Stimulated activated CD4-positive, alpha-beta T cell treated with anti-CD3 and anti-CD28 coated beads, Interleukin-15, amount 100 ng/mL, for 48 hours (primary cell): ENCODE measurements at places on chromosomes 7 and 10.
A peak's percentile ranks its signal among the peaks of the same experiment; 100 is the strongest.

DNA sequence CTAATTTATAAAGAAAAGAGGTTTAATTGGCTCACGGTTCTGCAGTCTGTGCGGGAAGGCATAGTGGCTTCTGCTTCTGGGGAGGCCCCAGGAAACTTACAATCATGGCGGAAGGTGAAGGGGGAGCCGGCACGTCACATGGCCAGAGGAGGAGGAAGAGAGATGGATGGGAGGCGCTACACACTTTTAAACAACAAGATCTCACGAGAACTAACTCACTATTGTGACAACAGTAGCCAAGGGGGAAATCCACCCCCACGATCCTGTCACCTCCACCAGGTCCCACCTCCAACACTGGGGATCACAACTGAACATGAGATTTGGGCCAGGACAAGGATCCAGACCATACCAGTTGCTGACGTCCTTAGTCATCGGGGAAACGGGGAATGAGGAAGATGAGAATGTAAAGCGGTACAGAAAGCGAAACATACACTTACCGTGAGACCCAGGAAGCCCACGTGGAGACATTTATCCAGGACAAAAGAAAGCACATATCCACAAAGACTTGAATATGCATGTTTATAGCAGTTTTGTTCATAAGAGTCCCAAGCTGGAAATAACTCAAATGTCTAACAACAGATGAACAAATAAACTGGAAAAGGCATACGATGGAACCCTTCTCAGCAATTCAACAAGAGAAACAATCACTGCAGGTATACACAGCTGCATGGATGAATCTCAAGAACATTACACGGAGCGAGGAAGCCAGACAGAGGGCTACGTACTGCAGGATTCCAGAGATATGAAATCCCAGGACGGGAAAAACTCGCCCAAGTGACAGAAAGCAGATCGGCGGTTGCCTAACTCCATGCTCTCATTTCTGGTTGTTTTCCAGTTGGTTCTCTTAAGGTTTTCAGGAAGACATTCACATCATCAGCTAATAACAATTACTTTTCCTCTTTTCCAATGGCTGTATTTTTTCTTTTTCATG, 26.2 kb upstream of the INPP5A start:
- no peak for DNase-seq

- no peak for DNase-seq
Observed at GRCh38 chr10:52459097-52459496, 145.0 kb downstream of the DKK1 start.

GRCh38 chr7:157248659-157249058, 88.1 kb upstream of the DNAJB6 start:
- DNase-seq = no peak

GRCh38 chr10:43344051-43344450, 27.4 kb upstream of the FXYD4 start:
- DNase-seq = no peak

GRCh38 chr10:43808136-43808535, 159.5 kb upstream of the ZNF32 start:
- no peak for DNase-seq

DNA sequence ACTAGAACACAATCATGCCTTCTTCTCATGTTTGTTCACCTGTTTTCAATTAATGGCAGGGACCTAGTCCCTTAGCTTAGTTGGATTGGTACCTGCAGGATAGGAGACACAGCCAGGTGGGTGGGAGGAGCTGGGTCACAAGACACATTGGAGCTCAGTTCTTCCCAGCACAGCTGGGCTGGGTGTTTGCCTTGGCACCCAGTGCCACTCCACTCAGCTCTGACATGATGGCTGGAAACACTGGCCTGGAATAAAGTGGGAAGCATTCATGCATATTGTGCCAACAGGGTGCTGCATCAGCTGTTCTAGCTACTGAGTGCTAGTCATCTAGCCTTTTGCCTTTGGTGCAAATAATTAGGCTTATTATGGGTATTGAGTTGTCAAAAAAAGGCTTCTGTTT, 226.1 kb downstream of the PTEN start:
- no peak for DNase-seq

- DNase-seq = no peak
Observed at GRCh38 chr10:95247200-95247880, 43.5 kb downstream of the PDLIM1 start.

DNA sequence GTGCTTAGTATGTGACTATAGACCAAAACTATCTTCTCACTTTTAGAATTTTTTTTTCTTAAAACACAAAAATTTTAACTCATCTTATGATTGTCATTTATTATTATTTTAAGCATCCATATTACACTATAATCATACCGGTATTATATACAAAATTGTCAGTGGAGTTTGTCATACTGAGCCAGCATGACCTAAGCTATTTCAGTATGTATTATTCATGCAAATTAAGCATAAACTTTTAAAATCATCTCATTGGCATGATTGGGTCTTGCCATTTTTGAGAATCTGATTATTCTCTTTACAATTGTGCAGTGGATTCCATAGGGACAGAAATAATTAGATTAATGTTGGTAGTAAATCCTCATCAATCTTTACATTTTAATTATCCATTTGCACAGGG, 46.2 kb upstream of the STMP1 start:
- DNase-seq = no peak

GRCh38 chr7:130740606-130741005, 6.6 kb upstream of the KLF14 start:
- DNase-seq = no peak

DNA sequence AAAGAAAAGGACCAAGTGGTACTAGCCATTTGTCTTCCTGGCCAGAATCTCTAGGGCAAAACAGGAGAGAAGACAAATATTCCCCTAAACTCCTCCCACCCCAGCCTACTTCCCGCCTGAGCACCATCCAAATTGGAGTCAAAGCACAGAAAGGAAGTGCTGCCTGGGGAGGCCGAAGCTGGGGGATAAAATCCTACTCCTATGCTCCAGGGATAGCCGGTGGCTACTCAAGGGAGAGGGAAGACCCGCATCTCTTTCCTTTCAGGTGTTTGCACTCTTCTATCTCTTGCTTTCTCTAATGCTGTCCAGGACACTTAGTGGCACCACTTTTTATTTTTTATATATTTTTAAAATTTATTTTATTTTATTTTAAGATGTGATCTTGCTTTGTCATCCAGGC, 7.1 kb upstream of the DUSP5 start:
- DNase-seq = no peak

DNA sequence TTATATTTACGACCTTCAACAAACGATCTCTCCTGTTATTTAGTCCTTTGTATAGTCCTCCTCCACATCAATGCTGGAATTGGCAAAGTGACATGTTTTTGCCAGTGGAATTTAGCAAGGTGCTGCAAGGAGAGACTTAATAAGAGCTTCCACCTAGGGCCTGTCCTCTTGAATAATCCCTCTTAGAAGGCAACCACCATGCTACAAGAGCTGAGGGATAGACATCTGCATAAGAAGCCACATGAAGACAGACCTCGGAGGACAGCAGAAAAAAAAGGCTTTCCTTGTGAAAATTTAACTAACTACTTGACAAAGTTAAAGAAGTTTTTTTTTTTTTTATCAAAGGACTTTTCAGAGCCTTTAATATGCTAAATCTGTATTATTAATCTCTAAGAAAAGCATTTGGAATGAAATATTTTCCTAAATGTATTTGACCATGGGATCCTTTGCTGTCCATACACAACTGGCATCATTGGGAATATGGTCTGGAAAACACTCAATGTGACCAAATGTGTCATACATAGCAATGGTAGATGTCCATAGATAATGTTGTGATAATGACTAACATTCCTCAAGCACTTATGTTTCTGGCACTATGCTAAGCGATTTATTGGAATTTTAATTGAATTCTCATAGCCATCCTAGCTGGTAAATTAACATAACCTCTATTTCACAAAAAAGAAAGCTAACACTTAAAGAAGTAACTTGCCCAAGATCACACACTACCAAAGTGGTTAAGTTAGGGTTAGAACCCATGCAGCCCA, 13.2 kb downstream of the HYCC1 start:
- no peak for DNase-seq

- DNase-seq = peak; percentile 39
Observed at GRCh38 chr7:155962191-155962967, 150.1 kb upstream of the SHH start.

- no peak for DNase-seq
Observed at GRCh38 chr10:119242186-119242585, 34.8 kb downstream of the GRK5 start.
